ENCODE measurements at places on chromosomes 6 and 20.

- no peaks in the 10 kb centered on the region for H3K27me3 ChIP-seq
- H3K27ac ChIP-seq: no peak overlapping the region
- H3K4me1 ChIP-seq: peaks cover 13% of the 10 kb centered on the region
- peaks cover 88% of the 10 kb centered on the region for H3K36me3 ChIP-seq
Measured at GRCh38 chr6:160048471-160048870, 73.1 kb upstream of the SLC22A1 start.

- no peak overlapping the region for H3K27ac ChIP-seq
- no peaks in the 10 kb centered on the region for H3K36me3 ChIP-seq
- DNase-seq: no peak
- no peaks in the 10 kb centered on the region for H3K27me3 ChIP-seq
- no peak overlapping the region for H3K4me3 ChIP-seq
- peaks cover 14% of the 10 kb centered on the region for H3K4me1 ChIP-seq
Measured at GRCh38 chr6:35490821-35491557, 5.9 kb downstream of the TEAD3 start.

DNA sequence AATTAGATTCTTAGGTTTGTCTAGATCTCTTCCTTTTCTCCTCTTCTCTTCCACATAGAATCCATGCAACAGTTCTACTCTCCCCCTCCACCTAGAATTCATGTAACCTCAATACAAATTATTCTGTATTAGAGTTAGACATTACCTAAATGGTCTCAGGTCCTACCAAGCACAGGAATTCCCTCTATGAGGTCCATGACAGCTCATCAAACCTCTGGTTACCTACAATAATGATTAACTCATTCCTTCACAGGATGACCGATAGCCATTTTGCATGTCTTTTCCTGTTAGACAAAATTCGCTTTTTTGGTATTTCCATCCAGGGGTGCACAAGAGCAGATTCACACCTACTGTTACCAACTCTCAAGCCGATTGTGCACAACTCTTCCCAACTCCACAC, 27.4 kb upstream of the BMP2 start:
- H3K27me3 ChIP-seq: peaks cover 6% of the 10 kb centered on the region
- H3K4me1 ChIP-seq: no peaks in the 10 kb centered on the region
- no peak overlapping the region for H3K4me3 ChIP-seq
- DNase-seq: no peak
- H3K36me3 ChIP-seq: no peaks in the 10 kb centered on the region
- no peak overlapping the region for H3K27ac ChIP-seq

GRCh38 chr6:57315111-57315510, 2.3 kb upstream of the PRIM2 start:
- no peaks in the 10 kb centered on the region for H3K27me3 ChIP-seq
- H3K36me3 ChIP-seq: peaks cover 8% of the 10 kb centered on the region
- no peak overlapping the region for H3K4me3 ChIP-seq
- H3K27ac ChIP-seq: no peak overlapping the region
- no peak for DNase-seq
- peaks cover 12% of the 10 kb centered on the region for H3K4me1 ChIP-seq

DNA sequence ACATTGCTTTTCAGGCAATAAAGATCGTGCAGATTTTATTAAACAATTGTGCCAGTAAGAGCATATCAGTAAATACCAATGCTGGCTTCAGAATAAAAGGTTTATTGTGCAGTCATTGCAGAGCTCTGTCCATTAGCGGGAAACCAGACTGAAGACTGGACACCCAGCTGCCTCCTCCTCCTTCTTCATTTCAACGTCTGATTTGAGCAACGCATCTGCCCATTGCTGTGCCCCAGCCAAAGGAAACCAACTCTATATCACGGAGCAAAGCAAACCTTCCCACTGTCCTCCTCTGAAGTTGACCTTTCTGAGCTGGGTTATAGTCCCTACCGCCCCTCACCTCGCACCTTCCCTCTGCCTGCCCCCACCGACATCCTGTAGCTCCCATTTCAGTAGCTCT, 80.8 kb downstream of the SLC22A23 start:
- H3K4me1 ChIP-seq: peaks cover 36% of the 10 kb centered on the region
- H3K27ac ChIP-seq: no peak overlapping the region
- DNase-seq: no peak
- no peaks in the 10 kb centered on the region for H3K27me3 ChIP-seq
- H3K36me3 ChIP-seq: no peaks in the 10 kb centered on the region

DNA sequence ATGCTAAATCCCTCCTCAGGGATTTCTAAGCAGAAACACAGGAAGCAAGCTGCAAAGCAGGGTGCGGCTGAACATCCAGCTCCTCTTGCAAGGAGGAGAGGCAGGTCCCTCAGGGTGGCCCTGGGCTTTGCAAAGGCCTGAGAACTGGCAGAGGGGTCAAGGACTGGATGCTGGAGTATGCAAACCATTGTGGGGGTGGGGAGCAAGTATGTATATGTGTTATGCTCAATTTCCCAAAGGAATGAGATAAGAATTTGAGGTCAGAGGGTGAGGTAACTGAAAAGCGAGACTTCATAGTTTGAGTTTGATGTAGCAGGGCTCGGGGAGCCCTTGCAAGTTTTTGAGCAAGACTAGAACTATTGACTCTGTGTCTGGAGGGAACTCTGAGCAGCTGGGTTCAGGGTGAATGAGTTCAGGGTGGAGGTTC, 11.2 kb downstream of the SLC22A2 start:
- no peak for DNase-seq
- H3K27me3 ChIP-seq: no peaks in the 10 kb centered on the region
- H3K4me3 ChIP-seq: no peak overlapping the region
- no peak overlapping the region for H3K27ac ChIP-seq
- H3K36me3 ChIP-seq: no peaks in the 10 kb centered on the region

- H3K36me3 ChIP-seq: no peaks in the 10 kb centered on the region
- peaks cover 18% of the 10 kb centered on the region for H3K4me1 ChIP-seq
Measured at GRCh38 chr6:6709106-6709505, 120.6 kb downstream of the LY86 start.

- DNase-seq: no peak
- H3K36me3 ChIP-seq: no peaks in the 10 kb centered on the region
- no peak overlapping the region for H3K27ac ChIP-seq
Measured at GRCh38 chr6:126643352-126643751, 303.4 kb downstream of the CENPW start.
